ENCODE measurements at places on chromosomes 7 and 10.

DNA sequence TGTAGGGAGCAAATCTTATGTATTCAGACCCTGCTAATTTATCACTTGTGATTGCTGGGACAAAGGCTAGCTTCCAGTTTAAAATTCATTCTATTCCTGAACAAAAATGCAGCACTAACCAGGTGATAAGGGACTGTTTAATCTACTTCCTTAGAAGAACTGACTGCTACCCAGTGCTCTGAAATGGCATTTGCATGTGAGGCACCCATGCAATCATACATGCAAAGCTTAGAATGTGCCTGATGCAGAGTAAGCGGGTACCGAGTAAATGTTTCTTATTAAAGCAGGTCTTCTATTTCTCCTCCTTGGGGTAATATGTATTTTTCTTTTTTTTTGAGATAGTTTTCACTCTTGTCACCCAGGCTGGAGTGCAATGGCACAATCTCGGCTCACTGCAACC, 54.5 kb downstream of the NEURL1 start:
- DNase-seq, result no peak

DNA sequence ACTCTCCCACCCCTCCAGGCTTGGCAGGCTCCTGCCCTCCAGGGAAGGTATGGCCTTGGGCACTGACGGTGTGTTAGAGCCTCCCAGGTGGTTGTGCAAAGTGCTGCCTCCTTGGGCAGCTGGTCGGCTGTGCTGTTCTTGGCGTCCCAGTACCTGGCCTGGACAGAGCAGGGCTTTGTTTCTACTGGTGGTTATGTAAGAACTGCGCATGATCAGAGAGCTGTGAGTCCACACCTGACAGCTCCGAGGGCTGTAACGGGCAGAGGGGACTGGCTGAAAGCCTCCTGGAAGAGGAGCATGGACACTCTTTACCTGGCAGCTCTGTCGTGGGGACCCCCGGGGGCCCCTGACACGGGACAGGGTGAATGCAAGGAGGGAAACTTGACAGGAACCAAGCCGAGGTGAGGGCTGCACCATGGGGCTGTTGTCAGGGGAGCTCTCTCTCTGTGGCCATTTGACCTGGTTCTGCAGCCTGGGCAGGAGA, 3.1 kb upstream of the SFRP5 start:
- no peak for DNase-seq

DNA sequence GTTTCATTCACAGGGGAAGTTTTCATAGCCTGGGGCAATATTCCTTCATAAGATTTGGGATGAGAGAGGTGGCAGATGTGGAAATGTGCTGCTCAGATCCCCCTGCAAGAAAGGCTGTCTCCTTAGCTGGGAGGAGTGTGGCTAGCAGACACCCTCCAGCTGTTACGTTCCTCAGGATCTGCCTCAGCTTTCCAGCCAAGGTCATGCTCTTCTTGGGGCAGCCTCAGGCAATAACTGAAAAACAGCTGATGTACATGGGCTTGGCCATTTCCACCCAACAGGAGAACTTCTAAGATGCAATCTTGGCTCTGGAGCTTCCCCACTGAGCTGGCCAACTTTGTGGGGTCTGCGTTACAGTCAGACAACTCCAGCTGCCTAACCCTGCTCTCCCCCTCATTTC, 51.3 kb upstream of the SEPTIN7 start:
- no peak for DNase-seq

DNA sequence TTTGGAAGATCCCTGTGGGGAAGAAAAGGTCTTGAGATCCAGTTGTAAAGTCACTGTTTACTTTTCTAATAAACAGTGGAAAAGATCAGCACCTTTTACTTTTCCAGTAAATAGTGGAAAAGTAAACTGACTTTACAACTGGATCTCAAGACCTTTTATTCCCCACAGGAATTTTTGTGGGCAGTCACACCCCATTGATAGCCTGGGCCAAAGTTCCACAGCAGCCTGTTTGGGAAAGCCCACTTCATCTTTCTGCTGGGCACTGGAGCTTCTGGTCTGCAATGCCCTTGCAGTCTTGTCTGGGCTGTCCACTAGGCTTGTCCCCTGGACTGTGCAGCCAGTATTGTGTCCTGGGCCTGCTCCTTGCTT, 50.2 kb downstream of the ADCY1 start:
- no peak for DNase-seq

DNA sequence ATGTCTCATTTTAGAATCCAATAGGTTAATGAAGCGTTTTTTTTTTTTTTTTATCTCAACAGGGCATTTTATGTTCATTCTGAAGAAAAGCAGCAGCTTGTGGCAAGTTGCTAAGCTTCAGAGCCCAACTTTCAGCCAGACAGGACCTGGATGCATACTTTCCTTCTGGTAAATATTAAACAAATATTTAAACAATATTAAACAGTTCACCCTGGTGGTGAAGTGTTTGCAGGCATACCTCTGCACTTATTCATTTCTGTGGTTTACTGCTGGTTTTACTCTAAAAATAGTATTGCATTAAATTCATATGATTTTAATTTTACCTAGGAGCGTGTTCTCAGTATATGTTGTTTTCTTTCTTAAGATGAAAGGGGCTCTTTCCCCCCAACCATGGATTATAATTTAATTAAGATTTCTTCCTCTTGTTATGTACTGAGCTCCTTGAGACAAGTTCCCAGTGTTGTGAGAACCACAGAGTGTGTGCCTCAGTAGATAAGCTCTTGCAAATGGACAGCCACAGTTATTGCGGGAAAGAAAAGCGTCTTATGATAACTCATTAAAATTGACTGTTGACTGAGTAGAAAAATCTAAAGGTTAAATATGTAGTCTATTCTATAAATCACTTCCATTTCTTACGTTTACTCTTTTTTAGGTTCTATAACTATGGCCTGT, 155.8 kb downstream of the MALRD1 start:
- no peak for DNase-seq

- no peak for DNase-seq
Measured at GRCh38 chr7:42107484-42108240, 129.3 kb downstream of the GLI3 start.

DNA sequence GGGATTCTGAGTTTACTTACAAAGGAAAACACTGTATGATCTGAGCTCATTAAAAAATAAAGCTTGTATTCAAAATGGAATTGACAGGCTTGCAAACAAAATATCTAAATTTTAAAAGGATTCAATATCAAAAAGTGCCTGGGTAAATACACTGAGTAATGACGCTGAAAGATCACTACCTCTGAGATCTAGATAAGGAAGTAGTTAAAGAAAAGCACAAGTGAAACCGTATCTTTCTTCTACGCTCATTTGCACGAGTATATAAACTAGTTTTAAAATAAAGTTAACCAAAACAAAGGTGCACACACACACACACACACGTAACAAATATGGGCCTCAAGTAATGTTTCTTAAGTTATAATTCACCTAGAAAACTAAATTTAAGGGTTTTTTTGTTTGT, 93.4 kb downstream of the SNX13 start:
- DNase-seq, result no peak

DNA sequence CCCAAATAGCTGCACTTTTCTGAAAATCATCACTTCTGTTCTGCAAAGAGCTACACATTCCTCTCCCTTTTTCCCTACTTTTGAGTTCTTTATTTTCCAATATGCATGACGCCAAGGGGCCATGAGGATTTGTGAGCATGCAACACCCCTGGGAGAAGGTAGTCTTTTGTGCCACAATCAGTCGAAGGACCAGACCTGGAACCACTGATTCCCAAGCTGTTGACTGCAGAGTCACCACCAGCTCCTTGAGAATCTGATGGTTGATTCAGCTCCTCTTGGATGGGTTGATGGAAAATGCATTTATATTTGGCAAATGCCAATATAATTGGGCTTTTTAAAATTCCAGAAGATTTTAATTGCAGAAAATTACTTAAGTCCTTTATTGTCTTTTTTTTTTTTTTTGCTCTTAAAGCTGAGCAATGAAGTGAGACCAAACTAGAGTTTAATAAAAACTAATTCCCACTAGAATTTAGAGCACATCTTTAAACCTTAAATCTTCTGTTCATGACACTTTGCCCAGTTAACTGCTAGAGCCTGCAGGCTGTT, 554.1 kb downstream of the TNS3 start:
- DNase-seq, result no peak

GRCh38 chr10:49620286-49620810, 6.5 kb downstream of the CHAT start:
- no peak for DNase-seq

- DNase-seq, result no peak
Measured at GRCh38 chr7:50069613-50070012, 23.4 kb downstream of the ZPBP start.

DNA sequence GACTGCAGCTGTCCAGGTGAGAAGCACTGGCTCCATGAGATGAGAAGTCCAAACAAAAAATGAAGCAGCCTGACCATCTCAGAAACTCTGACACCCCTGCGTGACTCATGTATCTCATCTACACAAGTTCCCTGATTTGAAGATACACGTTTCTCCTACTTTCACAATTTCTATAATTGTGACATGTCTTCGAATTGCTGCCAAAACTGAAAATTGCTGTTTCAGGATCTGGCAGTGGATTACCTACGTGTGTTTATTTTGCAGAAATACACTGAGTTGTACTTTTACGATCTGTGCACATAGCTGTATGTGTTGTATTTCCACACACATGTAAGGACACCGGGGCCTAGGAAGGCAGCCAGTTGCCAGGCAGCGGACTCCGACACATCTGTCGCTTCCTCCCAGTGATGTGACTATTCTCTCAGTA, 53.2 kb downstream of the LARP4B start:
- no peak for DNase-seq

DNA sequence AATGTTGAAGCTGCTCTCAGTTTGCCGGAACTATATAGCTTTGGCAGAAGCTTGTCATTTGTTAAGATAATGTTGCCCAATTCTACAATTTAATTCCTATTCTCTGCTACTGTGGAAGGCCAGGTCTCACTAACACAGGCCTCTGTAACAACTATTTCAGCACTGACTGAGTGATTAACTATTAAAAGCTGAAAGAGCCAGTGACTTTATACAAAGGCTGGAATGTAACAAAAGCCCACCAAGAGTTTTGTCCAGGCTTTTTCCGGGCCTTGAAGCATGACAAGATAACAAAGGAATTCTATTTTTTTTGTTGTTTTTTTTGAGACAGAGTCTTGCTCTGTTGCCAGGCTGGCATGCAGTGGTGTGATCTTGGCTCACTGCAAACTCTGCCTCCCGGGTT, 795.6 kb downstream of the PHTF2 start:
- DNase-seq, result no peak

DNA sequence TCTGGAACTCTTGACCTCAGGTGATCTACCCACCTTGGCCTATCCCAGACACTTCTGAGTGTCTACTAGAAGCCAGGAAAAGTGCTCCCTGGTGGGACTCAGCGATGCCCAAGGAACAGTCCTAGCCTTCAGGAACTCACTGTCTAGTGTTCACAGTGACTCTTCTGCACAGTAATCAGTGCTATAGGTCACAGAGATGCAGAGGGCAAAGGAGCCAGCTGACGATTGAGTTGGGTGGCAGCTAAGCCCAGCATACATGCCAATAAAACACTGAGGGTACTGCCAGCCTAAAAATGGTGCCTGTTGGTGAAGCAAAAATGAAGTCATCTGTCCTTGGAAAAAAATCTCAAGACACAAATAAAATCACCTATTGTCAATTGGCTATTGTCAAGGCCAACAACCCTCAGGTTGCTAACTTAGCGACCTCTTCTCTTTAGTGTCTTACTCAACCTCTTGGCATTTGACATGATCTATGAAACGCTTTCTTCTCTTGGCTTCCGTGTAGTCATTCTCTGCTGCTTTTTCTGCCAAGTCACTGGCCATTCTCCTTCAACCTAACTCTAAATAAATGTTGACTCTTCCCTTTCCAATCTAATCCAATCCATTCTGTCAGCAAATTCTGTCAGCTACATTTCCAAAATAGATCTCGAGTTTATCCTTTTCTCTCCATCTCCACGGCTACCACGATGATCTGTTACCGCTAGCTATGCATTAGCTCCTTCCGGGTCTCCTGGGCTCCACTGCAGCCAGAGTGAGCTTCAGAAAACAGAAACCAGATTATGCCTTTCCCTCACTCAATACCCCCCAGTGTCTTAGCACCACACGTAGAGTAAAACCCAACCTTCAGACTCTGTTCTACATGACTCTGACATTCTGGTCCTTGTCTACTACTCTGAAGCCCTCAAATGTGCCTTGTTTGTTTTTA, 99.2 kb downstream of the ATXN7L1 start:
- no peak for DNase-seq

GRCh38 chr10:92763634-92764155, 73.9 kb downstream of the HHEX start:
- no peak for DNase-seq

DNA sequence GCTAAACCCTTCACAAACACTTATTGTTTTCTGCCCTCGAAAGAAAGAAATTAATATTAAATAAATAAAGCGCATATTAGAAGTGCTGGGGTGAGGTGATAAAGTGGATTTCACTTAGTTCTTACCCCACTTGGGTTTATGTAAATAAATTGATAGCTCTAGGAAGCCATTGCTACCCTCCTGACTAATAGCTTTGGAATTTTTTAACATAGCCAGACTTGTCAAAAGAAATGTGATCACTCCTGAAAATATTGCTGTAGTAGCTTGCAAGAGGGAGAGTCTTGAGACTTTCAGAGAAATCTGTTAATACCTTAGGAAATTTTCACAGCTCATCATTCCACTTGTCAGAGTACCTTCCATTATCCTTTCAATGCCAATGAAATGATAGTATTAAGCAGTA, 7.6 kb downstream of the ARL5B start:
- no peak for DNase-seq

GRCh38 chr7:41305001-41305400, 397.9 kb downstream of the INHBA start:
- no peak for DNase-seq

DNA sequence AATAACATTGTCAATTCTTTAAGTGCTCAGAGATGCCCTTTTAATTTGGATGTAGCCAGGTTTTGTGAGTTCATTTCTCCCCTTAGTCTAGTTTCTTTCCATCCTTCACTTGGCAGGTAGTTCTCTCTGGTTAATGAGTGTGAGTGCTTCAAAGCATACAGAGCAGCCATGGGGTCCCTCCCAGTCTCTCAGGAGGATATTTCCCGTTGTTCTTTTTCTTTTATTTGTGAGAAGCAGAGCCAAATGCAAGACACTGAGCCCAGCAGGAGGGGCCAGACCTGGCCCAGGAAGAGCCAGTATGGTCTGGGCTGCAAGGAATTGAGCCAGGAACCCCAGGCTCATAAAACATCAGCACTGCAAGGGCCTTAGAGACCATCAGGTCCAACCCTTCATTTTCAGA, 52.4 kb downstream of the PLCE1 start:
- DNase-seq, result no peak

- DNase-seq, result no peak
Measured at GRCh38 chr10:96225119-96225518, 46.2 kb downstream of the BLNK start.
